Stimulated activated CD4-positive, alpha-beta T cell treated with anti-CD3 and anti-CD28 coated beads, Interleukin-12 subunit alpha, Interleukin-12 subunit beta, amount 100 ng/mL, for 24 hours (primary cell): ENCODE measurements at places on chromosomes 6 and 20.

DNA sequence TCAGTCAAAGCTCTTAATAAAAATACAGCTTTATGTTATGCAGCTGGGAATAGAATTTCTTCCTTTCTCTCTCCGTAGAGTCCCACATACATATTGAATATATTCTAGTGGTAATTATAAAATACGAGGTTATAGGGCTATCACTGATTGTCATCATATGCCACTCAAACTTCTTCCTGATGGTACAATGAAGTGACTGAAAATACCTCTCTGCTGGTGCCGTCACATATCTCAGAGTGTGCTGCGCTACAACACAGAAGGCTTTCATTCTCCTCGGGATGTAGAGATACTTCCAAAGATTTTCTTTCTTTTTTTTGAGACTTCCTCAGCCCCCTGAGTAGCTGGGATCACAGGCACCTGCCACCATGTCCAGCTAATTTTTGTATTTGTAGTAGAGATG lies 249.9 kb downstream of the BTBD9 start:
- DNase-seq = no peak

DNA sequence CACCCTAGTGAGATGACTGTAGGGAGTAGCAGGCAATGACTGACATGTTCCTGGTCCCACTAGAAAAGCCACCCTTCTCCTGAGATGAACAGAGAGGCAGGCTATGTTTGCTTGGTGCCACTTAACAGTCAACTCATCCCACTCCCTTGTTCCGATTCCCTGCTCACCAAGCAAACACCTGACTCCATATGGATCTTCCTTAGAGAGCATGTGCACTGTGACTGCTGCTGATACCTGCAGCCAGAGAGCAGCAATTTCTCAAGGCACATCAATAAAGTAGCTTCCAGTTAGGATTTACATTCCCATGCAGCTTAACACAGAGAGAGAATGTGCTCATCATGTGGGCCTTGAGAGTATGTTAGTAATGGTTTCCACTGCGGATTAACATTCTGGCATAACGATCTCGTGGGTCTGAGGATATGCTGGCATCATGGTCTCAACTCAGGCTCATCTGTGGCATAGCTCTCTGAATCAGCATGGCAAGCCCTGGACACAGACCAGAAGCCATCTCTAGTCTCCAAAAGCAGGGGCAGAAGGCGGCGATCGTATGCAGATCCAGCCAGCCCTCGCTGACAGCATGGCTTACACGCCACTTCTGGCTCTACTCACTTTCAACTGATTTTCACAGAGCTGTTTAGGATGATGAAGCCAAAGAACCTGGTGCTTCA lies 43.9 kb downstream of the ATXN1 start:
- no peak for DNase-seq

- no peak for DNase-seq
Measured at GRCh38 chr6:110041126-110041525, 63.0 kb downstream of the GPR6 start.

GRCh38 chr20:32113591-32114260 lies 4.2 kb downstream of the TM9SF4 start:
- no peak for DNase-seq

DNA sequence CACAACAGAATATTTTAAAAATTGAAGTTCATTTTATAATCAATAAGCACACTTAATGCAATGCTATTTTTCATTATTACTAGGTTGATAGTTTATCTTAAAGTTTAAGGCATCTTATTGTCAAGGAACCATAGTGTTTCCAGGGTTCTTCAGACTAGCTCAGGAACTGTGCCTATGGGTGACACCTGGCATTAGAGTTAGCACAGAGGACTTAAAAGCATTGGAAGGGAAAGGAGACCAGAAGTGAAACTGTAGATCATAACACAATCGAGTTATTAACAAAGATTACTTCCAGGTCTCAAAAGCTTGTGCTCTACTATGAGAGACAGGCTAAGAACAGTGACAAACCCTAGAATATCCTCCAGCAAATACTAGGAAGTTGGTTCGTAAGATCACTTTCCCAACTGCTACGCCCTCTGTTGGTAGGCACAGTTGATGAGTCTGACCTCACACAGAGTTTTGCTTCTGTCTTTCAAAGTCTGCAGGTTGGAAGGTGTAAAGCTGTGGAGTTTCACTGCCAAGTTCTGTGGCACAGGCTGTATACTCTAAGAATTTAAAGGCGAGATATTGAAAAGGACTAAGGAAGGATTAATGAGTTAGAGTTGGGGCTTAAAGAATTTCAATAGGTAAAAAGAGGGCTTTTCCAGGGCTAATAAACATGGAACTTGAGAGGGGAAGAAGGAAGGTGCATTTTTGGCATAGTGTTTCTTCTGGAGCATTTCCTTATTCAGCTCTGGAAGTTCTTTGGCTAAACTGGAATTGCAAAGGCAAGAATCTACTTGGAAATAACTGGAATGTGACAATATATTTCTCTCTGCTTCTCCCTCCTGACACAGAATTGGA lies 531.3 kb upstream of the JAG1 start:
- DNase-seq = no peak

- no peak for DNase-seq
Measured at GRCh38 chr20:63833776-63834490, 2.9 kb upstream of the ZBTB46 start.

- no peak for DNase-seq
Measured at GRCh38 chr6:71346334-71346694, 57.7 kb downstream of the OGFRL1 start.

DNA sequence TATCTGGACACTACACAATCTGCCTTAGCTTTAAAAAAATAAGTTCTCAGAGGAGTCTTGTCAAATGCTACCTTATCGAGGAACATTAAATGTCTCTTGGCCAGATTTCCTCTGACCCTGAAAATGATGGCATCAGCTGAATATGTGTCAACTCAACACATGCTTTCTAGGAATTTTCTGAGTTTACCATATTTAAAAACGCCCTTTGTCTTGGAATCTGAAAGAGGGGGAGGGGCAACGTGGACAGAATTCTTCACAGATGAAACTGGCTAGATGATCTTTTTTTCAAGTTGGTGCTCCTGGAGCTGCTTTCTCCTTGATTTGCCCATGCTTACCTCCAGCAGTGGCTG lies 5.1 kb downstream of the SOX4 start:
- DNase-seq = no peak

GRCh38 chr20:34582911-34583310 lies 24.4 kb downstream of the MAP1LC3A start:
- no peak for DNase-seq

- no peak for DNase-seq
Measured at GRCh38 chr6:6884916-6885315, 222.8 kb upstream of the RREB1 start.

- DNase-seq = no peak
Measured at GRCh38 chr6:30915591-30915946, 1.5 kb downstream of the VARS2 start.

DNA sequence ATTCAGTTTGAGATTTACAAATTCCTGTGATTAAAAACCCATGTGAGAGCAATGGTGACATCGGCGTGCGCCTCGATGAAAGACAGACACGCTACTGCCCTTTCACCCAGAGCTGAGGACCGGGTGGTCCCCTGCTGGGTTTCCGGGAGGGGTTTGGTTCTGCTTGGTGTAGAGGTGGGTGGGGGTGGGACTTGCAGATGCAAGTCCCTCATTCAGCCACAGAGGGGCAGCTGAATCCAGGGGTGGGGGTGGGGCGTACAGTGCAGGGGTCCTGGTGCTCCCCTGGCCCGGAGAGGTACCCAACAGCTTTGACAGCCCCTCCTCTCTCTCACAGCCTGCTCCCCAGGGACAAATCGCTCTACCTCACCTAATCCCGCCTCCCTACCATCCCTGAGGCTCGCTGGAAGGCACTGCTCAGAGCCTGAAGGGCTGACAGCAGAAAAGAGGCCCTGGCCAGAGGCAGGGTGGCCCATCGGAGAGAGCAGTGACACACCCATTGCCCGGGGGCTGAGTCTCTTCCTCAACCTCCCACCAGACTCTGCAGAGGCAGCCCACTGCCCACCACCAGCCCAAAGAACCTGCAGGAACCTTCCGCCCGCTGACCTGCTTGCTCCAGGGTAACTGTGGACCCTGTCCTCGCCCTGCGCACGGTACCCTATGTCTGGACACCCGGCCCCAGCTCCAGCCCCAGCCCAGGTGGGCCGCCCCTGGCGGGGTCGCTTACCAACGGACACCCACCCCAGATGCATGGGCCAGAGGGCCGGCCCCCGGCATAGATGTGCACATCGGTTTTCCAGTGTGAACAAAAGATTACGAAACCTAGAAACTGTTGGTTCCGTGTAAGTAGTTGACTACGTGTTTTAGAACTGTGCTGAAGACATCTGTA lies 118.4 kb downstream of the JPH2 start:
- DNase-seq = no peak

- no peak for DNase-seq
Measured at GRCh38 chr6:34200340-34200971, 36.2 kb upstream of the HMGA1 start.

GRCh38 chr6:164051427-164051826 lies 636.9 kb downstream of the QKI start:
- no peak for DNase-seq

DNA sequence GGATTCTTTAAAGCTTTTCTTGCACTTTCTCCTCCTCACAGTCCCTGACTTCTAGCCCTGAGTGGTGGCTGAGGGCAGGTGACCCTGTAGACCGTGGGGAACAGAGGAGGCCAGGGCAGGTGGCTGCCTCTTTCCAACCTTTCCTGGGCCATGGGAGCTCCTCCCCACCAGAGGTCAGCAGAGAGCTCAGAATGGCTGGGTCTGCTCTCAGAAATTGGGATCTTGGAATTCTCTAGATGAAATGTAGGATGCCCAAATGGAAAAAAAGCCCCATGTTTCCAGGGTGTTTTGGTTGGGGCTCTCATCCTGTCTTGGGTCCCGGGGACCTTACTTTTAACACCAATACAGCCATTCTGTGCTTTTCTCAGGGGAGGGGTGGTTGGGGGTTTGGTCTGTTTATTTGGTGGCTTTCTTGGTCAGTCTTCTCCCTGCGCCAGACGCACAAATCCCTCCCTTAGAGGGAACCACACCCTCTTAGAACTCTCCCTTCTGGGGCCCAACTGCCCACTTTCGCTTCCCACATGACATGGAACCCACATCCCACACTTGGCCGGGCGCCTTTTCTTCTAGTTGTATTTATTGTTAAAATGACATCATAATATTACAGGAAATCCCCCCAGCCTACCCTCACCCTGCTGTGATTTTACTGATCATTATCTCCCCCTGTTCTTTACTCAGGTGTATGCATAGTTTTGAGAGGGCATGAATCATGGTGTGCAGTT lies 17.9 kb downstream of the GNAS start:
- DNase-seq = no peak

GRCh38 chr6:165661664-165662025 lies 1.4 kb downstream of the PDE10A start:
- DNase-seq = no peak

DNA sequence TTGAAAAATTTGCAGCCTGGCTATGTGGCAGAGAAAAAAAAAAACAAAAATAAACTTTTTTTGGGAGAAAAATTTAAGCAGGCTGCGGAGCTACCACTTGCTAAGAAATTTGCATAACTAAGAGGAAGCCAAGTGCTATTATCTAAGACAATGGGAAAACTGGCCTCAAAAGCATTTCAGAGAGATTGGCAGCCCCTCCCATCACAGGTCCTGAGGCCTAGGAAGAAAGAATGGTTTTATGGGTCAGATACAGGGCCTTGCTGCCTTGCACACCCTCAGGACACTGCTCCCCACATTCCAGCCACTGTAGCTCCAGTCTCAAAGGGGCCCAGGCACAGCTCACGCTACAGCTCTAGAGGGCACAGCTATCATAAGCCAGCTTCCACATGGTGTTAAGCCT lies 777.9 kb downstream of the TENT5A start:
- no peak for DNase-seq

DNA sequence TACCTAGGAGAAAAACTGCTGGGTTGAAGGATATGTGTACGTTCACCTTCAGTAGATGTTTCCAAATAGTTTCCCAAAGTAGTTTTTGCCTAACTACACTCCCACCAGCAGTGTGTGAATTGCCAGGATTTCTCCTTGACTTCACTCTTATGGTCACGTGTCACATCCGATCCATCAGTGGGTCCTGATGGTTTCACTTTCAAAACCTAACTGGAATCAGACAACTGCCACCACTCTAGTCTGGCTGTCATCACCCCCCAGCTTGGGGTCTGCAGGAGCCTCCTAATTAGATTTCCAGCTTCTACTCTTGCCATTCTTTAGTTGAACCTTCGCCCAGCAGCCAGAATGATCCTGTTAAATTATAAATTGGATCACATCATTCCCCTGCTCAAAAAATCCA lies 8.5 kb upstream of the SLC12A5 start:
- no peak for DNase-seq

DNA sequence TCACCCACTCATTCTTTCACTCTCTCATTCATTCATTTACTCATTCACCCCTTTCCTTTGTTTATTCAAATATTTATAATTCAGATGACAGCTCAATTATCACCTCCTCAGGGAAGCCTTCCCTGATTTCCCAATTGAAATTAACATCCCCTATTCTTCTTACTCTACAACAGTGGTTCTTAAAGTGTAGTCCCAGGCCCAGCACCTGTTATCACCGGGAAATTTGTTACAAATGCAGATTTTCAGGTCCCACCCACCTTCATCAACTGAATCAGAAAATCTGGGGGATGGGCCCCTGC lies 30.3 kb downstream of the KIAA1755 start:
- DNase-seq = no peak

GRCh38 chr6:107862383-107862782 lies 38.3 kb upstream of the SCML4 start:
- no peak for DNase-seq

DNA sequence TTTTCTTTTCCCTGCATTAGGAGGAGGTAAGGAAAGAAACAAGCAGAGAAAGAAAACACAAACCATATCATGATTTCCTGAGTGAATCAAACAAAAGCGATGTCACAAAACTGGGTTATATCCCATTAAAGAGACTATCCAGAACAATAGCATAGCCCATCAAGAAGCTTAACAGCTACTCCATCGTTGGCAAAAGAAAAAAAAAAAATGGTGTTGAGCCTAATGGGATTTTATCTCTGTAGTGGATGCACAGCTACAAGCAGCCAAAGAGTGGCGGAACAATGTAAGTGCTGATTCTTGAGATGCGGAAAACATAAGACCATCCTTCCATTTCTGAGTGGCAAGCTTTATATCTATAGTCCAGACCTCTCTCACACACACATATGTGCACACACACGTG lies 106.2 kb upstream of the NRSN1 start:
- no peak for DNase-seq

DNA sequence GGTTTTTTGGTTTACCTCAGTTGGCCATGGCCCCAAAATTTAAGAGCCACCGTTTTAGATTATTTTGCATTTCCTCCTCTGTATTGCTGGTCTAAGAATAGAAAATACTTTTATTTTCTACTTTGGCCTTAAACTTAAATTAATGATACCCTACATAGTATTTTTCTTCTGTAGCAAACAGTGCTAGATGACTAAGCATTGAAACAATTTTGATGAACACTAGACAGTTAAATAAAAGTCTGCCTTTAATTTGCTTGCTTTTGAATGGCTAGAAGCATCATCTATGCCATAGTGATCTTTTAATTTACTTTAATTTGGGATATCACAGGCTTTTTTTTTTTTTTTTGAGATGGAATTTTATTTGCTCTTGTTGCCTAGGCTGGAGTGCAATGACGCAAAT lies 106.4 kb downstream of the CD109 start:
- DNase-seq = no peak

- DNase-seq = no peak
Measured at GRCh38 chr6:139337001-139337400, 37.4 kb downstream of the CITED2 start.
